Upper lobe of right lung (tissue), 1 donor: ENCODE measurements at places on chromosomes 2 and 18. TPM values are rescaled to one million over a fixed set of nuclear protein-coding genes. Genes with fewer than 3 reads are reported as not detected.

ACMSD gene
- total RNA-seq = not detected

DNER gene
- 0.14 TPM for total RNA-seq

RND3 gene
- 32.6 TPM for total RNA-seq

MAP3K2 gene
- 71.5 TPM for total RNA-seq

MROH2A gene
- total RNA-seq = not detected

CIDEA gene
- total RNA-seq = not detected

BMP10 gene
- 1.4 TPM for total RNA-seq

NPAS2 gene
- total RNA-seq = 11.4 TPM

ASPRV1 gene
- 2.1 TPM for total RNA-seq

KYNU gene
- 34.5 TPM for total RNA-seq
